ENCODE measurements at places on chromosomes 3 and 15.

DNA sequence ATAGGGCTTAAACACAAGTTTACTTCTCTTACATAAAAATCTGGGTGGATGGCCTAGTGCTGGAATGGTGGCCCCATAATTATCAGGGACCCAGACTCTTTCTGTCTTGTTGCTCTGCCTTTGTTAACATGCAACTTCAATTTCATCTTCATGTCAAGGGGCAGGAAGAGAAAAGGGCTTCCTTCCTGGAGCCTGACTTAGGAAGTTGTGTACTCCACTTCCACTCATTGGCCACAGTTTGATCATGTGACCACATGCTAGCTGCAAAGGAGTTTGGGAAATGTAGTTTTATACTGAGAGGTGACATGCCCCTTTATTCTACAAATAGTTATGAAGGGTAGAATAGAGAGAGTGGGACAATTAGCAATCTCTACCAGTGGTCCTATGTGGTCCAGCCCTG is 39.3 kb downstream of the RHCG start:
- no peak for DNase-seq

- no peak for DNase-seq
These were observed 109.1 kb downstream of the OPA1 start for GRCh38 chr3:193701953-193702635.

- DNase-seq, result no peak
These were observed 24.5 kb upstream of the BDH1 start for GRCh38 chr3:197580253-197580691.

GRCh38 chr3:65449841-65450428 is 588.8 kb downstream of the MAGI1 start:
- no peak for DNase-seq

DNA sequence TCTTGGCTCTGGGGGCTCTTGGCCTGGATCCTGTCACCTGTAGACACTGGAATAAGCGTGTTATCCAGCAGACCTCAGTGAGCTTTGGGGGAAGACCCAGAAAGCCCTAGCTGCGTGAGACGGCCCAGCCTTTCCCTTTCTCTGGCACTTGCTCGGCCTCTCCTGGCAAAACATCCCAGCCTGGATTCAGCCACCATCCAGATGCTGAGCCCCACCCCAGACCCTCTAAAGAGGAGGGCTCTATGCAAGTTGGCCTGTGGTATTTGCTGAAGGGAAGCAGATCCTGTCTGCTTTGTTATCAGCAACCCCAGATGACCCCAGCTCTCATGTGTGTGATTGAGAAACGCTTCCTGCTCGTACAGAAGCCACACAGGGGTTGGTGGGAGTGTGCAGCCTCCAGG is 267.2 kb downstream of the FAM43A start:
- DNase-seq, result no peak

- DNase-seq, result no peak
These were observed 45.7 kb upstream of the STT3B start for GRCh38 chr3:31486865-31487533.

DNA sequence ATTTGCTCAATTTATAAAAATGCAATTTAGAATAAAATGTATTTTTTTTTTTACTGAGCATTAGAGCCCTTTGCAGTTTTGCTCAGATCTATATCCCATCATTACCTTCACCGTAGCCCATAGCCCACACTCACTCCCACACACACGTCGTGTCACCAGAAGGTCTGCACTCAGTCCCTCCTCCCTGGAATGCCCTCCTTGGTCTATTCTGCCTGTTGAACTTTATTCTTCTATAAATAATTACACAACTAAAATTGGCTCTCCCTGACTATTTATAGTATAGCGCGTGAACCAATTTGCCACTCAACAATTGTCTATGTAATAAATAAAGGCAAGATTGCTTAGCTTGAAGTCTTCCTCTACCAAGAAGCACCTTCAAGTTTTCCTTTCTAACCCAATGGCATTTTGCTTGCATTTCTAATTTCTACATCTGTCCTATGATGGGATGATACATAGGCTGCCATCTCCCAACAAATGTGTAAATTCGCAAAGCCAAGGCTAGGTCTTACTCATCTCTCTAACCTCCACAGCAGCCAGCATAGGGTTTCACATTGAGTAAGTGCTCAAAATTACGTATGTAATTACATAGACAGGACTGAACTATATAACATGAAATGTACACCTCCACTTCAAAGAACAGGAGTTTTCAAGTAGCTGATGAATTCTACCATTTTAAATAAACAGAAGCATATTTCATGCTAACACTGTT is 172.0 kb upstream of the HES1 start:
- DNase-seq, result no peak

GRCh38 chr3:156811089-156811862 is 14.9 kb upstream of the LEKR1 start:
- no peak for DNase-seq

GRCh38 chr3:160154033-160154432 is 71.2 kb upstream of the C3orf80 start:
- DNase-seq, result no peak

DNA sequence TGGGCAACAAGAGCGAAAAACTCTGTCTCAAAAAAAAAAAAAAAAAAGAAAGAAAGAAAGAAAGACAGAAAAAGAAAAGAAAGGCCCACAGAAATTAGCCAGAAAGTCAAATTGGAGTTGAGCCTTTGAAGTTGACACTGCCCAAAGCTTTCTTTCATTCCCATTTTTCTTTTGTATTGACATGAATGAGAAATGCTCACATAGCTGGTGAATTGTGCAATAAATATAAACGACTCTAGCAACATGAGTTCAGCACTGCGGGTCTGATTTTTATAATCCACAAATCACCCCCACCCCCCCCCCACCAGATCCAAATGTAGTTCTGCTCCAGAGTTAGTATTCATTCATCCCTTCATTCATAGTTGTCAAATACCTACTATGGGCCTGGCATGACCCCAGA is 37.4 kb downstream of the SLC6A1 start:
- DNase-seq, result no peak

DNA sequence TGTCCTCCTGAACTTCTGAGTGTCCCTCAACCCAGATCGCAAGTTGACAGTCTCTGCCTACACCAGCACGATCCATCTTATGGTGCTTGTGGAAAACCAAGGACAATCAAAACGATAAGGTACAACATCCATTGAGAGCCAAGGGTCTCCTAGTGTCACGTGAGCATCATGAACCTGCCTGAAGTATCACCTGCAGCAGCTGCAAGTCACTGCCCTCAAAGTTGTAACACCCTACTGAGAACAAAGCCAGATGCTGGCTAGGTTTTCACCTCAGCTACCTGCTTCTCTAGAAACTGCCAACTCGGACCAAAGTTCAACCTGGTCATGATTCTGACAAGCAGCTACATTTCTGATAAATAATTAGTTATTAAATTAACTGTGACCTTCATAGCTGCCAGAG is 17.5 kb downstream of the C2CD4B start:
- DNase-seq, result no peak

- no peak for DNase-seq
These were observed 276.2 kb upstream of the CTNNB1 start for GRCh38 chr3:40923143-40923542.

GRCh38 chr15:81859737-81860516 is 185.9 kb downstream of the MEX3B start:
- no peak for DNase-seq

DNA sequence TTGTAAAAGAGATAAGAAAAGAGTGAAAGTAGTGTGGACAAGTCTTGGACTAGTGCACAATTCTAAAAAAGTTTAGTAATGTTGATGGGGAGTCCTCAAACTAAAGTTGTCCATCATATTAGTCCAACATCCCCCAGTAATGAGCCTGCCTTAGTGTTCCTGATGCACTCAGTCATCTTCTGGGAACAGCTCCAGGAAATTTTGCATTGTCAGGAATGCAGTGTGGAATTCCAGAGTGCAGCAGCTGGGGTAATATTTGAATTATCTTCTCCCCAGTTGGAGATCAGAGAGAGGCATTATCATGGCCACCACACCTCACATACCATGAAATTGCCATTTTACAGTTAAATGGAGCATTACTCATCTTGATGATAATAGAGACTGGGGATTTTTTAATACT is 528.8 kb upstream of the NAALADL2 start:
- DNase-seq, result peak; percentile 66

GRCh38 chr15:72199205-72199515 is 1.6 kb upstream of the GRAMD2A start:
- no peak for DNase-seq

- no peak for DNase-seq
These were observed 166.2 kb upstream of the SEMA6D start for GRCh38 chr15:47551079-47551478.

DNA sequence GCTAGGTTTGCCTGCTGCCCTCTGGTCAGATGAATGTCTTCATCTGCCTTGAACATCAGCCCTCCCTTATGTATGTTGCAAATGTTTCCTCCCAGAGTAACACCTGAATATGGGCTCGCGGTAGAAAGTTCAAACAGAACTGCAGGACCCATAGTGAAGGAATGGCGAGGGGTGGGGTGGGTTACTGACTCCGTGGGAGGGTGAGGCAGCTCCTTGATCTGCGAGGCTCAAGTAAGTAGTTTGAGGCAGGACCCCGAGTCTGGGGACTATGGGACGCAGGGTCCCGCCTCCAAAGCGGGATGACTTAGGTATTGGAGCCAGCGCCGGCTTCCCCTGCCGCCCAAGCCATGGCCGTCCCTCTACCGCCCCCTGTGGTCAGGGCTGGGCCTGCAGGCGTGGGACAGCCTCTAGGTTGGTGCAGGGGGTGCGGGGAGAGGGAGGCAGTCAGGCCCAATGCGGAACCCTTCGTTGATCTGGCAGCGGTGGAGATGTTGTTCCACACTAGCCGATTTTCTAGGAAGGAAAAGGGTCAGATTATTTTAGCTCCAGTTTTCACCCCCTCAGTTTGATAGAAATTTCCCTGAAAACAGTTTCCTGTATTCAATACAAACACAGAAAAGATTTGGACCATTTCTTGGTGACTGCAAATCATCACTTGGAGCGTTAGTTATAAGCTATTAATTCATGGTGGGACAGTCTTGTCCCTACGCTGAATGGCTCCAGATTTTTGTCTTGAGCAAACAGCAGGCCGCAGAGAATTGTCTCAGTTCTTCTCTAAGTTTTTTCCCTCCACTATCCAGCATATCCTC is 72.3 kb downstream of the CORO2B start:
- no peak for DNase-seq

DNA sequence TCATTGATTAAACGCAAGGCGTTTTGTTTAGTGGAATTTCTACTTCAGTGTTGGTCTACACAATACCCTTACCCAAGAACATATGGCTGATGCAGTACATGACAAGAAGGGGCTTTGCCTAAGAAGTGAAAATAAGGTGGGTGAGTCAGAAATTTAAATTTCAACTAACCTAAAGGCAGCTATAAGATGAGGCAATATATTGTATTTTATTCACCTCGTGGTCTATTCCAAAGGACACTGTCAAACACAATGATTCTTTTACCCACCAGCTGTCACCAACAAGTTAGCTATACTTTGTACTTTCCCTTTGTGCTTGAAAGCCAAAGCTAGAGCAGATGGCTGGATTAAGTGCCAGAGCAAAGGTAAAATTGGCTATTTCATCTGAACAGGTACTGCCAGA is 10.9 kb upstream of the SETMAR start:
- no peak for DNase-seq

GRCh38 chr3:107258300-107258699 is 118.9 kb upstream of the CCDC54 start:
- no peak for DNase-seq

DNA sequence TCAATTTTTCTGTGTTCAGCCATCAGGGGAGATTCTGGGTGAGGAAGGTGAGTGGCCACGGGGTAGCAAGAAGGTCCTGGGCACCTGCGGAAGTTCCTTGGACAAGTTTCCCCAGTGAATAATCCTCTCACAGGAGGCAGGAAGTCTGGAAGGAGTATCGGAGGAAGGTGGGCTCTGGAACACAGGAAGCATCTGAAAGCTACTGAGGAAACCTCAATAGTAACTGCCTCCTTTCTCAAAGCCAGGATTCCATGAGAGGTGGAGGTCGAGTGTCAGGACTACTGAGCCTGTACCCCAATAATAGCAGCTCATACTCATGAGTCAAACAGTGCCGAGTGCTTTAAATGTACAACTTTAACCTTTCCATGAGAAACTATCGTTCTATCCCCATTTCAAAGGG is 110.9 kb downstream of the OXNAD1 start:
- no peak for DNase-seq

DNA sequence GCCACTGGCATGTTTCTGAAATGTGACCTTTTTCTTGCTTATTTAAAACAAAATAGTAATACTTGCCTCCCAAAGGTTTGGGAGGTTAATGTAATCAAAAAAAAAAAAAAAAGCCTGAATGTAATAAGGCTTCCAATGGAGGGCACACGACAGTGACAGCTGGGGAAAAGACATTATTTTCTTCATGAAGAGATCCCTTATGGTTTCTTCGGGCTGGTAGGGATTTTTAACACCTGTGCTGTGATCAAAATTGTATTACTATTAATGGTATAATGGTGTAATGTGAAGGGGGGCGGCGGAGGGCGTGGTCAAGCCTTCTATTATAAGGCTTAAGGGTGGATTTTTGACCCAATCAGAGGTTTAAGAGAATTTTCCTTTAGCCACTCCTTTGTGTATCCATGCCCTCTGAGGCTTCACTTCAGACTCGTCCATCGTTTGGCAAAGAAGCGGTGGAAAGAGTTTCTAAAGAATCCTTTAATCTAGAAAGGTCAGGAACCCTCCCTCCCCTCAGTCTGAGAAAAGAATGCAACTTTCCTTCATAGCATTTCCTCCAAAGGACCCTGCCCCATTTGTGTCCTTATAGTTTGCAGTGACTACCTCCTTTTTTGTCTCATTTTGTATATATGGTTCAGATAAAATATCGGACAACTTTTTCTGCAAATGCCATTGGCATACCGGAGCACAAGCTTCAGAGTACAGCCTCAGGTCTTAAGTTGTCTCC is 89.5 kb upstream of the CHD2 start:
- DNase-seq, result peak; percentile 66

DNA sequence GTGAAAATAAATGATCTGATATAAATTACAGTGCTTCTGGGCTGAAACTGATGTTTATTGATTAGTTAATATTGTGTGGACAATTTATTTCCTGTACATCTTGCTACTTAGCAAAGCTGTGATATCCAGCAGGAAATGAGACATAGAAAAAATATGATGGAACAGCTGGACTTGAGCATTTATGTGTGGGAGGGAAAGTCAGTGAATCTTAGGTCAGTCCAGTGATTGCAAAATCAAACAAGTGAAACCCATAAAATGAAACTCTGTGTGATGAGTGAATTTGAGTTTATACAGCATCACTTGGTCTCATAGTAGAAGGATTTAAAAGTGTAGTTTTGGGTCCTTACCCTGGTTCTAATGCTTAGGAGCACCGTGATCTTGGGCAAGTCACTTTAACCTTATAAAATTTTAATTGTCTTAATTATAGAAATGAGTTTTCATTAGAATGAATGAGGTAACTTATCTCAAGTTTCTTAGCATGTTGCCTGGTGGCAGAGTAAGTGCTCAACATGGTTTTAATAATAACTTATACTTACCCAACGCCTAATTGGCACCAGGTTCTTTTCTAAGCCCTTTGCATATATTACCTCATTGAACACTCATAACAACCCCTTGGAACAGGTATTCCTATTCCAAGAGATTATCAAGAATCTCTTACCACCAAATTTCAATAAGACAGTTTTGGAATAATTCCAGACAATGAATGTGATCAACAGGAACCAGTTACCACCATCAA is 194.6 kb downstream of the ADAMTSL3 start:
- DNase-seq, result peak; percentile 90
